ENCODE measurements at places on chromosomes 13 and 19.

- no peak for DNase-seq
These were observed 37.6 kb upstream of the NANOS3 start for GRCh38 chr19:13839130-13839937.

GRCh38 chr13:53038993-53039392 is 10.4 kb downstream of the OLFM4 start:
- DNase-seq, result no peak

DNA sequence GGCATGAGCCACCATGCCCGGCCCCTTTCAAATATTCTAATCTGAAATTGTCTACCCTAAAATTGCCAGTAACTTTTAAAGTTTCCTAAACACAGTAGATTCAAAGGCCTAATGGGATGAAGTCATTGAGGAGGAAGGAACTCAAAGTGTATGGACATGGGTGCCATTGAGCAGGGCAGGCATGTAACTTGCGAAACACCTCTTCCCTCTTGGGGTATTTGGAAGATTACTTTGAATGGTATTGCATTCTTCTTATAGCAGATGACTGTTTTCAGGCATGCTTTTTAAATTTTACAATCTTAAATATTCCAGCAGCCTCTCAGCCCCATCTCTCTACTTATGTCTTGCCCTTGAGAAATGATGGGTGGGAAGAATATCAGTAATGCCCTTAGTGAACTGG is 21.0 kb downstream of the TM9SF2 start:
- no peak for DNase-seq

DNA sequence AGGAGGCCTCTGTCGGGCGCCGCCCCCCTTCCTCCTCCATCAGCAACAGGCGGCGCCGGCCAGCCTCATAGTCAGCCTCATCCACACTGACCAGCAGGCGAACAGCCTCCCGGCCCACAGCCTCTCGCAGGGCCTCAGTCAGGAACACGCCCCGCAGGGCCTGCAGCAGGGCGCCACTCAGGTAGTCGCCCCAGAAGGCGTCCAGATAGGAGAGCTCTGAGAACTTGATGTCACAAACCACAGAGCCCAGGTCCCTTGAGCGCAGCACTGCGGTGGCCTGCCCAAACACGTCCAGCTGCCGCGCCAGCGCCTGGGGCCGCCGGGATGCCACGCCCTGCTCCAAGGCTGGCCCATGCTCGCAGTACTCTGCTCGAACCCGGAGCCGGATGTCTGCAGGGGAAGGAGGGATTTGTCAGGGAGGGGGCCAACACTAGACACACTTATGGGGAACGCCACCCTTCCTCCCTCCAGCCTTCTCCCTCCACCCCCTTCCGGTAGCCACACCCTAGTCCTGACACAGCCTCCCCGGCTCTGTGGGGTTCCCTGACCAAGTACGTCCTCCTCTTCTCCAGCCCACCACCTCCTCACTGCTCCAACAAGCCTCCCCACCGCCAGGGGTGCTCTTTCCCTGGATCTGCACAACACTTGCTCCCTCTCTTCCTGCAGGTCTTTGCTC is 17.9 kb downstream of the DEDD2 start:
- DNase-seq, result no peak

DNA sequence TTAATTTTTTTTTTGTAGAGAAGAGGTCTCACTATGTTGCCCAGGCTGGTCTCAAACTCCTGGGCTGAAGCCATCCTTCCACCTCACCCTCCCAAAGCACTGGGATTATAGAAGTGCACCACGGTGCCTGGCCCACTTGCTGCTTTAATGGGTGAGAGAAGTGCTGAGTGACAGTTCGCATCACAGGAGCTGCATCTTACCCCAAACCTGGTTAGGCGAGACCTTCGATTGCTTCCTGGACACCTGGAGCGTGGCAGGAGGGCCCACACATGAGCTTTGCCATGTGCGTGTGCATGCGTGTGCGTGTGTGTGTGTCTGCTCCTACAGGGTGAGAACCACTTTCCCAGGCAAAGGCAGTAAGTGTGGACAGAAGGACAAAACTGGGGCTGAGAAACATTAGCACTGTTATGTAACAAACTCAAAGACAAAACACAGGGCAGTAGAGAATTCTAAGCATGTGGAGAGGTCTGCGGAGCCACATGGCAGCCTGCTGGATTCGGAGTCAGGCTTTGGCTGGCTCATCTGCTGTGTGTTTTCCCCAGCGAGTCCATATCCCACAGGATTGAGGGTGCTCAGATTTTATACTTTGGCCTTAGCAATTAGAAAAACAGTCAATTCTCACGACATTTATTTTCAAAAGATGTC is 11.7 kb upstream of the MTIF3 start:
- no peak for DNase-seq

GRCh38 chr13:59501004-59501403 is 662.7 kb downstream of the DIAPH3 start:
- no peak for DNase-seq

DNA sequence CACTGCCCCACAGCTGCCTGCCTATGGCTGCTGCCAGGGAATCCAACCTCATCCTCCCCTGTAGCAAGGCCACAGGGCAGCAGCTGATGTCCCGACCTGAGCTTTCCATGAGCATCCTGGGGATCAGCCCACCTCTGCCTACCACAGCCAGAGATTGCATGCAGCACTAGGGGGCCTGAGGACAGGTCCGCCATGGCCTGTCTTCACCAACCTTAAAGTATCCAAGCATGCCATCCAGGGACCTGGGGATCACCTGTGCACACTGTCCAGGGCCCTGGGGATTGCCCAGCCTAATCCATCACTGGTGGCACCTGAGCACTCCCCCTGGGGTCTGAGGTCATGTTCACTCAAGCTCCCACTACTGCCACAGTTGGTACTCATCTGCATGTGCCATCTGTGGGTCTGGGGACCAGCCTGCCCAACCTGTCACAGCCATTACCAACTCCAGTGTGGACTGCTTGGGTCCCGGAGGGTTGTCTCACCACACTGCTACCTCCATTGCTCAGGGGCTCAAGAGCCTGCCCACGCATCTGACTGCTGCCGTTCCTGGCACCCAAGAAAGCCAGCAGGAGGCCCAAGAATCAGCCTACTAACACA is 53.0 kb downstream of the KCTD15 start:
- no peak for DNase-seq

- no peak for DNase-seq
These were observed 22.9 kb upstream of the ZNF724 start for GRCh38 chr19:23273022-23273589.

- no peak for DNase-seq
These were observed 437.3 kb upstream of the ZNF507 start for GRCh38 chr19:31908080-31908479.

- no peak for DNase-seq
These were observed 18.4 kb downstream of the TEX29 start for GRCh38 chr13:111338841-111339240.

DNA sequence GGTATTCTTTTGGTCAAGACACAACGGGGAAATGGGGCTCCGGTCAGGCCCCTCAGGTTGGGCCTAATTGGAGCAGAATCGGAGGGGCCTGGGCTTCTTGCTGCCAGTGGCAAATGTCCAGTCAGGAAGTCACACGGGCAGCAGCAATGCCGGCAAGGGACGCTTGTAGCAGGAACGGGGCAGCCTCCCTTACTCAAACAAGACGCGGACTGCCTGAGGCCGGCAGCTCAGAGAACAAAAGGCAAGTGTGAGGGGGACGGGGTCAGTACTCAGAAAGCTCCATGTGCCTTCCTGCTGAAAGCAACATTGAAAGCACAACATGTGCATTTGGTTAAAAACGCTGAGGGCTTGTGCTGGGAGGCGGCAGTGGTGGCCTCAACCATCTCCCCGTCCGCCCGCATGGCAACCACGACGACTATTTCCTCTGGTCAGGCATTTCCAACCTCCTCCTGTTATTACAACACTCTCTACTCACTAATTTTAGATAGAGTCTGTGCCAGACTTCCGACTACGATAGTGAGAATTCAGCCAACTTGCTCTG is 20.5 kb upstream of the RASA3 start:
- DNase-seq, result no peak

GRCh38 chr13:111384441-111385182 is 64.2 kb downstream of the TEX29 start:
- DNase-seq, result no peak

GRCh38 chr19:2702170-2703076 is at the start of gene GNG7:
TSS of gene GNG7 (minus strand) at chr19:2702694. CDS start at chr19:2520688, 182,006 bp downstream.
- DNase-seq, result peak; percentile 80

DNA sequence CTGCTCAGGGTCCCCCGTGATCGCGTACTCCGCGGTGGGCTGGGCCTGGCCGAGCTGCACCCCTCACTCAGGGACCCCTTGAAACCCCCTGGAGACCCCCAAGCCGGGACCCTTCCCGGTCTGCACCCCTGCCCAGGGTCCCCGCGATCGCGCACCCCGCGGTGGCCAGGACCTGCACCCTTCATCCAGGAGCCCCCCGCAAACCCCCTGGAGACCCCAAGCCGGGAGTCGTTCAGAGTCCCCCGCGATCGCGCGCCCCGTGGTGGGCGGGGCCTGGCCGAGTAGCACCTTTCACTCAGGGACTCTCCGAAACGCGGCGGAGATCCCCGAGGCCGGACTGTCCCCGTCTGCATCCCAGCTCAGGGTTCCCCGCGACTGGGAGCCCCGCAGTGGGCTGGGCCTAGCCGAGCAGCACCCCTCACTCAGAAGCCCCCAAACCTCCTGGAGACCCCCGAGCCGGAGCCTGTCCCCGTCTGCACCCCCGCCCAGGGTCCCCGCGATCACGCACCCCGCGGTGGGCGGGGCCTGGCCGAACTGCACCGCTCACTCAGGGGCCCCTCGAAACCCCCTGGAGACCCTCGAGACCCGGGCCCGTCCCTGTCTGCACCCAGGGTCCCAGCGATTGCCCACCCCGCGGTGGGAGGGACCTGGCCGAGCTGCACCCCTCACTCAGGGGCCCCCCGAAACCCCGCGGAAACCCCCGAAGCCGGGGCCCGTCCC is 748 bp downstream of the LMNB2 start:
- DNase-seq, result peak; percentile 36

GRCh38 chr13:30837227-30838159 is 68.6 kb upstream of the MEDAG start:
- DNase-seq, result no peak

DNA sequence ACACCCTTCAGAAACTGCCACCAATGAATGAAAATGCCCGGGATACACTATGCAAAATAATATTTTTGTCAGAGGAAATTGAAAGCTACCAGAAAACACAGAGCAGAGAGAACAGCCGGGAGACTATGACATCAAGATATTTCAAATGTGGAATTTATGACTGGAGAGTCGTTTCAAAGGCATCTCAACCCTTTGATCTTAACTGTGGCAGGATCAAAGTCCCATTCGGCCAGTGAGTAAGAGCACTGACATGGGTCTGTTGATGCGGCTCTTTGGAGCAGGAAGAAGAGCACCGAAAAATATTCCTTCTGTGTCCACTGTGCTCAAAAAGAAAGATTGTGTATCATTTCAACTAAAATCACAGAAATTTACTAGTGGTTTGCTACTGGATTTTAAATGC is 201.9 kb downstream of the RFC3 start:
- no peak for DNase-seq

DNA sequence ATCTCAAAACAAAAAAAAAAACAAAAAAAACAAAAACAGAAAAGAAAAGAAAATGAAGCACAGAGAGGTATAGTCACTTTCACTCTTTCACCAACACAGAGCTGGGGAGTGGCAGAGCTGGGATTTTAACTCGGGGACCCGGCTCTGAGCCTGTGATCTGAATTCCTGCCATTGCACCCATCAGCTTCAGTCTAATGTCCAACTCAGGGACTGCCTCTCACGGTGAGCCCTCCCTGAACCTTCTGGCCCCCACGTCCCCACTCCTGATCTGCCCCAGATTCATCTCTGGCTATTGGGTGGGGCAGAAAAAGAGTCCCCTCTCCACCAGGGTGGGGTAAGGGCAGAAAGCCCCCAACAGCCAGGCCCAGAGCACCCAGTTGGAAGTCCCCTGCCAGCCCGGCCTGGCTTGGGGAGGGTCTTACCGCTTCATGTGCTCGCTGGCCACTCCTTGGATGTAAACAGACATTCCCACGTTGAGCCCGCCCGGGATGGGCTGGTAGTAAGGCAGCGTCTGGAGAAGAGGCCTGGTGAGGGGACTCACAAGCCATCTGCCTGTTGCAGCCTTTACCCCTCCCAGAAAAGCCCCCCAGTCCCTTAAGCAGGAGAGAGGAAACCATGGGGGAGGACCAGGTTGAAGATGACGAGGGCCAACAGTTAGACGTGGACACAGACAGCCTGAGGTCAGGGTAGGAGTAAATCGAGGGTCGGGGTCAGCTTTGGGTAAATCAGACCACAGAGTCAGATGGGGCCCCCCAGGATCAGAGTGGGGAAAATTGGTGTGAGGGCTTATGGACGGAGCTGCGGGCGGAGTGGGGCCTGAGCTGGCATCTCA is 520 bp downstream of the LGALS4 start:
- DNase-seq, result no peak

DNA sequence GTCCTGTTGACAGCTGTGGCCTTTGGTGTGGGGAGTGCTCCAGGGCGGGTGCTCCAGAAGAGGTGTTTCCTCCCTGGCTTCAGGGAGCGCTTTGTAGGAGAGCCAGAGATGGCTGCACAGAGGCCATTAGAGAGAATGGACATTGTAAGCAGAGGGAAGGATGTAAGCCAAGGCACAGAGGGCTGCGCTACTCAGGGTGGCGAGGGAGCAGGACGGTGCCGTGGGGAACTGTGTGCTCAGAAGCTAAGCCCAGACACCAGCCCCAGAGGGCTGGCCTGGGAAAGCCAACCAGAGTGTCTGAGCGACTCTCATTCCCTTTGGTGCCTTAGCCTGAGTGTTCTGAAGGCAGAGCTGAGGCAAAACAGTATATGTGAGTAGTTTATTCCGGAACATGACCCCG is 92.2 kb downstream of the TSHZ3 start:
- DNase-seq, result no peak

GRCh38 chr19:14383661-14384555 is 2.7 kb downstream of the ADGRE5 start:
- DNase-seq, result no peak

DNA sequence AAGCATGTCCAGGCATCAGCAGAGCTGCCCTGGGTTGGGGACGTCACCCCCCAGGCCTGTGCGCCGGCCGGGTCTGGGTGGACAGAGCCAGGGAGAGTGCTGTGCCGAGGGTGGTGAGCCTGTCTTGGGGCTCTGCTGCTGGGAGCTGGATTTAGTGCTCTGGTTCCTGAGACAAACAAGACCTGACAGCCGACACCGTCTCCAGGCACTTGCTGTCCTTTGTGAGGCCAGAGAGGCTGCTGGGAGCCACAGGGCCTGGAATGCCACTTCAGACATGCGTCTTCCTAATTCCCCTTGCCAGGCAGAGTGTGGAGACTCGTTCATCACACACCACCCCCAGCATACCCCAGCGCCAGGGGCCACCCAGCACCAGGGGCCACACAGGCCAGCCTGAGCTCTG is 165.8 kb downstream of the KDM4B start:
- DNase-seq, result no peak

- DNase-seq, result no peak
These were observed 49.0 kb downstream of the TNFRSF19 start for GRCh38 chr13:23619068-23619855.

GRCh38 chr19:44530777-44531176 is 1.3 kb upstream of the CEACAM20 start:
- DNase-seq, result no peak

- no peak for DNase-seq
These were observed 4.9 kb upstream of the USE1 start for GRCh38 chr19:17210296-17210695.

- no peak for DNase-seq
These were observed 284.1 kb upstream of the SOX21 start for GRCh38 chr13:94996445-94996844.
